ENCODE measurements at places on chromosomes 3 and 15.

GRCh38 chr15:89820666-89821611, 6.3 kb upstream of the ANPEP start:
- no peak for DNase-seq

GRCh38 chr3:161325059-161325458, 46.3 kb downstream of the SPTSSB start:
- no peak for DNase-seq

DNA sequence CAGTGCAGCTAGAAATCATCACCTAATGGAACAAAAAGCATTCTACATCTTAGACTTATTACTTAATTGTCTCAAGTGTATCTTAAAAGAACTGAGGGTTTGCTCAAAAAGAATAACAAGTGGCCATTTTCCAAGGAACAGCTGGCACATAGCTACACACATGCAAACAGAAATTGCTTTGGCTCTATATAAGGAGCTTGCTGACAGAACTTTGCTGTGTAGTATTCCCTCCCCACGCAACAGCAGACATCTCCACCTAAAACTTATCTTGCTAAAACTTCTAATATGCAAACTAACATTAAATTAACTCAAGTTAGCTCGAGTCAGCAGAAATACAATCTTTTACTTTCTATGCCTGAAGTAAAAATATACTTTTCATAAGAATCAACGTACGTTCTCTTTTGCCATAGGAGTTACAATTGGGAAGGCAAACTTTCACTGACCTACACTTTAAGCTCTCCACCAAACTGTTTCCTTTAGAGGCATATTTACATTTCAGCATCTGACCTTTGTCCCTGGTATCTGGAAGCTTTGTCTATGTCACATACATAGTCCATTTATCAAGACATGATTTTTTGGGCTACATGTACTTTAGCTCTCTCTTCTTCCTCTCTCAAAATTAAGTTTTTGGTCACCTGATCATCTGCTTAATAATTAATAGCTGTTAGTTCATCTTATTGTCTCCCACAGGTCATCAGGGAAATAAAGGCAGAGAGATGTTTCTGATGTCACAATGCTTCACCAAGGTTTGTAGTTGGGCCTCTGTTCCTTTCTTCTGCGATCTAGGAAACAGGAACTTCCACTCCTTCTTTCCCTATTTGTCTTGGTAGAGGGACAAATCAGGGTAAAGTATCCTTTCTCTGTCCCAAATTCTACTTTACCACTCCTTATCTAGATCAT, 163.4 kb upstream of the AGTR1 start:
- no peak for DNase-seq

DNA sequence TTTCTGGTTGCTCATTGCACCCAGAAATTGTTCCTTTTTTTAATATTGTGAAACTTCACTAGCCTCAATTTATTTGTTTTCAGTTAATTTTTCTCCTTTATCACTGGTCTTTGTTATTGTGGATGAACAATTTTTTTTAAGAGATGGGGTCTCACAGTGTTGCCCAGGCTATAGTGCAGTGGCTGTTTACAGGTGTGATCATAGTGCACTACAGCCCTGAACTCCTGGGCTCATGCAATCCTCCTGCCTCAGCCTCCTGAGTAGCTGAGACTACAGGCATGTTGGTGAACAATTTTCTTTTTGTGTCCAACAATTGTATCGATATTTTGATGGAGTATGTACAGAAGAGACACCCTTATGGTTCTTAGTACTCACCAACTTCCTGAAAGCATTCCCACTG, 26.3 kb downstream of the BLM start:
- no peak for DNase-seq

DNA sequence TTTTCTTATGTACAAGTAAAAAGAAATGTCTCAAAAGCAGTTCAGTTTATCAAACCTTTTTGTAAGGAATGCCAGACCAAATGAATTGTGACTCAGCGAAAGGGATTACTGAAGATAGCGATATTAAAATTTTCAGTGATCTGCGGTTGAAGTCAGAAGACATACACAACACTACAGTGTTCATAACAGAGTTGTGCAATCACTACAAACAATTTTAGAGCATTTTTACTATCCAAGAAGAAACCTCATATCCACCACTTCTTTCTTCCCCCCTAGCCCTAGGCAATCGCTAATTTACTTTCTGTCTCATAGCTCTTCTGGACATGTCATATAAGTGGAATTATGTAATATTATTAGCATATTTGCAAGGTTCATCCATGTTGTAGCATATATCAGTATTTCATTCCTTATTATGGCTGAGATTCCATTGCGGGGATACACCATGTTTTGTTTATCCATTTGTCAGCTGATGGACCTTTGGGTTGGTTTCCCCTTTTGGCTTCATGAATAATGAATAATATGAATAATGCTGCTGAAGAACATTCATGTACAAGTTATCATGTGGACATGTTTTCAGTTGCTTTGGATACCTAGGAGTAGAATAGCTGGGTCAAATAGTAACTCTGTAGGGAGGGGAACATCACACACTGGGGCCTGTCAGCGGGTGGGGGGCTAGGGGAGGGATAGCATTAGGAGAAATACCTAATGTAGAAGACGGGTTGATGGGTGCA, 23.6 kb upstream of the ALPK3 start:
- no peak for DNase-seq

- DNase-seq, result no peak
Observed at GRCh38 chr3:46931631-46932331, 44.8 kb downstream of the CCDC12 start.

DNA sequence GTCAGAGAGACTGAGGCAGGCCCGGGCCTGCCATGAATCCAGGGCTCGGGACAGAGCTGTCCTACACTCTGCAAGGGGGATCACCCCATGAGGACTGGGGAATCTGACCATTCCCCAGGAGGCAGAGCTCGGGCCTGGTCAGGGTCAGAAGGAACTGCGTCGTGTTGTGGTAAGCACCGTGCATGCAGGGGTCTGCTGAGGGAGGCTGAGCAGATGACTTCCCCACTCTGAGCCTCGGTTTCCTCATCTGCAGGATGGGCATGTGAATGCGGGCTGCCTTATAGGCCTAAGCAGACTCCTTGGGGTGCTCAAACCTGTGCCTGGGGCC, 61.6 kb upstream of the IQSEC1 start:
- DNase-seq, result no peak

- no peak for DNase-seq
Observed at GRCh38 chr3:161349529-161350312, 21.6 kb downstream of the SPTSSB start.
